CD4-positive, alpha-beta T cell treated with Interleukin-12 subunit alpha and Interleukin-12 subunit beta, for 1 hour (primary cell): ENCODE measurements at places on chromosomes 1 and 21.

DNA sequence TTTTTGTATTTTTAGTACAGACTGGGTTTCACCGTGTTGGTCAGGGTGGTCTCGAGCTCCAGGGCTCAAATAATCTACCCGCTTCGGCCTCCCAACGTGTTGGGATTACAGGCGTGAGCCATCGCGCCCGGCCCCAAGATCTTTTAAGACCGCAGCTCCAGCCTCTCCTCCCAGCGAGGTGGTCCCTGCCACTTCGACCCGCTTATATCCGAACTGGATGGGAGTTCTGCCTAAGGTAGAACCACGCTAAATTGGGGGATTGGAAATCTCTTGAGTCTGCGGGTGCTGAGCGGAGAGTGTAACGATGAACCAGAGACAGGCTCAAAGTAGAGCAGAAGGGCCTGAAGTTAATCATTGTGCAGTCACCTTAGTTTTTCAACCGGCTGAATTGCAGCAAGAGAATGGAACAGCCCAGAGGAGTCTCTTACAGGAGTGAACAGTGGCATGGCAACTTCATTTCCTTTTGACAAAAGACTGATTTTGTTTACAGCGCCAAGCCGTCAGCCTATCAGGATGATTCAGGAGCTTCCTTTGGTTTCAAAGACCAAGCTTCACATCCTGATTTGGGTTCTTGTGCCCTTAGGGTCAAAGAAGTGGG lies 726 bp upstream of the CYB5R1 start:
- peak; percentile 37 for DNase-seq

DNA sequence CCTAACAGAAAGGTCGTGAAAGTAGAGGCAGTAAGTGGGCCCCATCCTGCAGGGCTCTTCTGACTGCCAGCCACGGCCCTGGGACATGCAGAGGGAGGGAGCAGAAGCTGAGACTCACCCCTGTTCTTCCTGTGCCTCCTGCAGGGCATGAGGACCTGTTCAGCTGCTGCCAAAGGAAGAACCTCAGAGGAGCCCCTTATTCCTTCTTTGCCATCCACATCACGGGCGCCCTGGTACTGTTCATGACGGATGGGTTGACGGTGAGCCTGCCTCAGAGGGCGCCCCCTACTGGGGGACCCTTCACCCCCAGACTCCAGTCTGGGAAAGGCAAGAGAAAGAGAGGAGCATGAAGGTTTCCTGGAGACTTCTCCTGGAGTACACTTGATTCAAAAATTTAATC lies 47.1 kb downstream of the ELK4 start:
- DNase-seq = no peak

DNA sequence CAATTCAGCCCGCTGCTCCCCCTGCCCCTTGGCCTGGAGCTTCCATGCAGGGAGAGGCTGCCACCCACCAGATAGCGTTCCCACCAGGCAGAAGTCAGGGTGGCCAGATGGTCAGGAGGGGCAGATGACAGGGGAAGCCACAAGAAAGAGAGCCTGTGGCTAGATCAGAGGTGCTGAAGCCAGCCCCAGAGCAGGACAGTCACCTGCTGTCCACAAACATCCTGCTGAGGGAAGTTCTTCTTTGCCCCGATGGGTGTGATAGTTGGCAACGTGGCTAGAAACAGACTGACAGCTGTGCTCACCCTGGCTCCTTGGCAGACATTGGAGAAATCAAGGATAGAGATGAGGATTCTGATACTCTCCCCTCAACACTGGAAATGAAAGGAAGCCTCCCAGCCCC lies 27.2 kb upstream of the SRP9 start:
- no peak for DNase-seq

DNA sequence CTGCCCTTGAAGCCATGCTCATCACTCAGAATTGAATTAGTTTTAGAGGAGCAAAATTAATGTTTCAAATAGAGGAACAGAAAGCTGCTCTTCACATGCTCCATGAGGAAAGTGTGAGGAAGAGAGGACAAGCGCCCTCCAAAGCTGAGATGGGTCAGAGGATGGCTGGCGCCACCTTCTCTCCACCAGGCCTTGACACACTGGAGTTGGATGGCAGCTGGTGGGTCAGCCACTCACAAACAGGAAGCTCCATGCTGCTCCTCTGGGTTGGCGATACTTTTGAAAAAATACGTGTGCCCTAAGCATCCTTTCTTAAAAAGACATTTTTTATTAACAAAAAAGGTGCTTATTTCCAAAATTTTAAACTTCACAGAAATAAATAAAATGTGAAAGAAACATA lies 3.1 kb upstream of the CD2 start:
- DNase-seq = no peak

DNA sequence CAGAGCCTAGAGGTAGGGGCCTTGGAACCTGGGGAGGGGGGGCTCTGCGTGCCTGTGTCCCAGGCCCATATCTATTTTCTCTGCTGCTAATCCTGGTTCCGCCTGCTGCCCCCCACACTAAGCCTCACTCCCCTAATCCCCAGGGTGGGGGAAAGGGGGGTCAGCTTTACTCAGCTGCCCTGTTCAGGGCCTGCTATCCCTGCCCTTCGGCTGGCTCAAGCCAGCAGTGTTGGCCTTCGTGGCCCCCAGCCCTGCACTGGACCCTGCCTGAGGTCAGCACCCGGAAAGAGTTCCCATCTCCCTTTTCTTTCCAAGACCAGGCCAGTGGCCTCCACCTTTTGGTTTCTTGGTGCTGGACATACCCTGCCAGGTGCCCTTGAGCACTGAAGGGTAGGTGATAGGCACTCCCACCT lies 8.4 kb downstream of the ZBTB7B start:
- no peak for DNase-seq

GRCh38 chr1:35558374-35559316 lies 1.0 kb downstream of the NCDN start:
- DNase-seq = no peak

GRCh38 chr1:147292012-147292411 lies 49.5 kb downstream of the CHD1L start:
- no peak for DNase-seq

DNA sequence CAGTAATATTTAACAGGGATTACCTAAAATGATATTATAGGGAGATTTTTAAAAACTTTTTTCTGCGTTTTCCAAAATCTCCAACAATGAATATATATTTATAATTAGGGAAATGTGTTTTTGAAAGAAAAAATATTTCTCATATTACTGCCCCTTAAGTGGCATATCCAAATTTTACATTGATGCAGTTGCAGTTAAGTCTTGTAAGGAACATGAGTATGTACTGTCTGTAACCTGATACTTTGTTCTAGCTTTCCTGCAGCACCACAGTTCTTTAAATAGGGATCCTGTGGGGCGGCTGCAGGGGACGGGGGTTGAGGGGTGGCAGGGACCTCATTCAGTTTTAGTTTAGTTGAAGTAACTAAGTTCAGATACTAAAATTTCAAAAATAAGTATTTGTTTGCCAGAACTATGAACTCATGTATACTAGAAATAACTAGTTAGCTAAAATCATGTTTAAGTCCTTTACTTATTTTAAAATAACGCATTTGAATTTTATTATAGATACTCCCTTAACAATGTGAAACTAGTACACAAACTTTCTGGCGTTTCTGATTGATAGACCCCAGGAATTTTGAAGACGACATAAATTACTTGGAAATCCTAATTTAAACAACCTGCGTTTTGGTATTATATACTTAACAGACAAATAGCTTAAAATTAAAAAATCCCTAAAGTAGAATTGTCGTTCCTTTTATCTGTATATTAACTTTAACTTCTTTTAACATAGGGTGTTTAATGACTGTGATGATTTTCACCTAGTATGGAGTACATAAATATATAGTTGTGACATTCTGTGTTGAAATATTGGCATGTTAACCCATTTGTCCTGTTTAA lies 639 bp upstream of the DNAJB4 start:
- DNase-seq = peak; percentile 60

DNA sequence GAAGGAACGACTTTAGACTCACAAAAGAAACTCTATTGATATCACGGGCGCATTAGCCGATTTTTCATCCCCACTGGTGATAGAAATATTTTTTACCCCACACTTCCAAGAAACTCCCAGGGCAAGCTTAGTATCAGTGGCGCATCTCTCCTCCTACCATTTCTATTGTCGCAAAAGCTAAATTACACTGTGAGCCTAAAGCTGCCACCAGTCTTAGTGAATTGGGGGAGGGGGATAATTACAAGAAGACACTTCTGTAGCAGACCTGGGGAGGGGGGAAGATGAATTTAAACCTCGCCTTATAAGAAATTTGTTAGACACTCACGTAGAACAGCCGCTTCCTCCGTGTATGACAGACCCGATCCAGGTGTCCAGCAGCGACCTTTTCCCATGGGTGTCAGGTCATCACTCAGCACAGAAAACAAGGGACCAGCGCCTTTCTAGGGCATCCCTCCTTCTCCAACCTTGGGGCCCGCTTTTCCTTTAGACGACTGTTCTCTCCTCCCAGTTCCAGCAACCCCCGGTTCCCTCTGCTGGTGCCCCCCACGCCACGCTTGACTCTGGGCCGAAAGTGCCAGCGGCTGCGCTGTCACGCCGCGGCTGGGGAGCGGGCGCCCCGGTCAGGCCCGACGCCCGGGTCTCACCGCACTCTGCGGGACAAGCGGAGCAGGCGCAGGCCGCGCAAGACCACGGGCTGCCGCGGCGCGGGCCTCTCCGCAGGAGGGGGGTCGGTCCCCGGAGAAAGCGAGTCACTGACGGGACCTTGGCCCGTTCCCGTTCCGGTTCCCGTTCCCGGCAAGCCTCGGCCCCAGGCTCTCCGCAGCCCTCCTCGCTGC lies 821 bp downstream of the PHC2 start:
- DNase-seq = peak; percentile 9

- DNase-seq = no peak
Measured at GRCh38 chr1:47459253-47459788, 21.5 kb downstream of the FOXD2 start.

GRCh38 chr21:46613391-46613790 lies 8.5 kb upstream of the S100B start:
- no peak for DNase-seq

DNA sequence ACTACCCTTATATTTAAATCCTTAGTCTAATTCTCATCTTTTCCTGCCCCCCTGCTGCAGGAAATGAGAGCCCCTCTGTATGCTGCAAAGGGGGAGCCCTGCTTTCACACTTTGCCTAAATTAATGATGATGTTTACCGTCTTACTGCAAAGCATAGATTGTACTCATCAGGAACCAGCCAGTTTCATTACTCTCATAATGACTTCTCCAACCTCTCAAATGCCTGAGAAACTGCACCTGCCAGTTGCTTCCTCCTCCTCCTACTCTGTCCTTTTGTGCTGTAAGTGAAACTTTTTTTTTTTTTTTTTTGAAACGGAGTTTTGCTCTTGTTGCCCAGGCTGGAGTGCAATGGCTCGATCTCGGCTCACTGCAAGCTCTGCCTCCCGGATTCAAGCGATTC lies 101.7 kb downstream of the ADSS2 start:
- DNase-seq = no peak

DNA sequence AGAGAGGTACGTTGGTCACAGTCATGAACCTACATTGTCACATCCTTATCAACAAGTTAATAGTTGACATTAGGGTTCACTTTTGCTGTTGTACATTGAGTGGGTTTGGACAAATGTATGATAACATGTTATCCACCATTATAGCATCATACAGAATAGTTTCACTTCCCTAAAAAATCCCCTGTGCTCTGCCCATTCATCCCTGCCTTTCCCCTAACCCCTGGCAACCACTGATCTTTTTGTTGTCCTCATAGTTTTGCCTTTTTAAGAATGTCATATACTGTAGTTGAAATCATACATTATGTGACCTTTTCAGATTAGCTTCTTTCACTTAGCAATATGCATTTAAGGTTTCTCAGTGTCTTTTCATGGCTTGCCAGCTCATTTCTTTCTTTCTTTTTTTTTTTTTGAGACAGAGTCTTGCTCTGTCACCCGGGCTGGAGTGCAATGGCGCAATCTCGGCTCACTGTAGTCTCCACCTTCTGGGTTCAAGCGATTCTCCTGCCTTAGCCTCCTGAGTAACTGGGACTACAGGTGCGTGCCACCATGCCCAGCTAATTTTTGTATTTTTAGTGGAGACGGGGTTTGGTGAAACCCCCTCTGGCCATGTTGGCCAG lies 50.6 kb downstream of the UCK2 start:
- DNase-seq = no peak

GRCh38 chr1:243409284-243409683 lies 153.4 kb downstream of the SDCCAG8 start:
- DNase-seq = no peak

- DNase-seq = no peak
Measured at GRCh38 chr1:59986516-59987310, 60.1 kb upstream of the CYP2J2 start.

DNA sequence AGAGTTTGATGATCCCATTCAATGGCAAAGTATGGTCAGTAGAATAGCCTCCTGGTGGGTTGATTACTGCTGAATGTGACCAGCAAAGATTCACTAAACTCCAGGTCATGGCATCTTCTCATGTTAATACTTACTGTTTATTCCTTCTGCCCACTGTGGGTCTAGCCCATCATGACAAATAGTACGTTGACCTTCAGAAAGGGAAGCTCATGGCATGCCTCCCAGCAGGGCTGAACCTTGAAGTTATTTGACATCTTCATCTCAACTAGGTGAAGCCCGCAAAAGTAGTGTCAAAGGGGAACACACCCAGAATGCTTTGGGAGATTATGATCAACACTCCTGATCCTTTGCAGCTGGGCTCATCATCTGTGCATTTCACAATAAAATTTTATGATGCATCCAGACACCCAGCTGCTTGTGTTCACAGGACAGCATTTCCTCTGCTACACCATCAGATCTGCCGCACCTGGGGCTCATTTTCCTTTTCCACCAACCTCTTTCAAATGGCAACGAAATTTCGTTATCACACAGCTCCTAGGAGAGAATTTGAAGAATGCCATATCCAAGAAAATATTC lies 49.6 kb downstream of the HLX start:
- no peak for DNase-seq

- DNase-seq = no peak
Measured at GRCh38 chr1:14228677-14229076, 369.8 kb upstream of the KAZN start.

- DNase-seq = no peak
Measured at GRCh38 chr1:248696774-248697173, 5.8 kb downstream of the OR14I1 start.

DNA sequence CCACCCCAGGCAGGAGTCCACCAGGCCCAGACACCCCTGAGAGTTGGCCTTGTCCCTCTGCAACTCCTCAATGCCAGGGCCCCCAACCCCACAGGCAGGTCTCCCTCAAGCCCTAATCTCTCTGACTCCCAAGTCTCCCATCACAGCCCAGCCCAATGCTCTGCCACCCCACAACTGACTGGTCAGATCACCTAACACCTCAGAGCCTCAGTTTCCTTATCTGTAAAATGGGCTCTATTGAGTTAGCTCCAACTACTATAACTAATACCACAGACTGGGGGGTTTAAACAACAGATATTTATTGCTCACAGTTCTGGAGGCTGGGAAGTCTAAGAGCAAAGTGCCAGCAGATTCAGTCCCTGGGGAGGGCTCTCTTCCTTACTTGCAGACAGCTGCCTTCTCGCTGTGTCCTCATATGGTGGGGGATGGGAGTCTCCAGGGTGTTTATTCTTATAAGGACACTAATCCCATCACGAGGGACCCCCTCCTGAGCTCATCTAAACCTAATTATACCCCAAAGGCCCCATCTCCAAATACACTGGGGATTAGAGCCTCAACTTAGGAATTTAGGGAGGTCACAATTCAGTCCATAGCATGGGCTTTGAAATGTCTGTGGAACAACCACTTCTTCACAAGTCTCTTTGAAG lies 34.9 kb upstream of the ZC3H12A start:
- DNase-seq = no peak
